NCI-H526 (cell line): ENCODE measurements at places on chromosomes 6 and 20.

- no peak for DNase-seq
Observed at GRCh38 chr6:137259349-137259748, 40.2 kb upstream of the IFNGR1 start.

GRCh38 chr20:19944772-19945459 lies 72.2 kb upstream of the NAA20 start:
- DNase-seq = no peak

DNA sequence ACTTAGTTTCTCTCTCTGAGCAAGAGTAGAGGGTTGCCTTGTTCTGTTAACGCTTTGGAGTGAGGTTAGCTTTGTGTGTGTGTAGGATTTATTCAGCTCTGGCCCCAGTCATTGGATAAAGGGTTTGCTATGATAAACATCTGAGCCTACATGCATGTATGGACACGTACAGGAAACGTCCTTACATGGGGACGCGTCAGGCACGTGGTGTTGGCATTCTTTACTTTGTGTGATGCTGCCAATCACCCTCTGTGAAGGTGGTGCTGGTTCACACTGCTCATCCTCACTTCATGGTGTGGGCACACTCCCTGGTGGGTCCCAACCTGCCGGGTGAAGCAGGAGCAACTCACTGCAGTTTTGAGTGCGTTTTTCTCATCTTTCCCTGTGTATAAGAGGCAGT lies 53.4 kb upstream of the CD93 start:
- DNase-seq = peak; percentile 44

DNA sequence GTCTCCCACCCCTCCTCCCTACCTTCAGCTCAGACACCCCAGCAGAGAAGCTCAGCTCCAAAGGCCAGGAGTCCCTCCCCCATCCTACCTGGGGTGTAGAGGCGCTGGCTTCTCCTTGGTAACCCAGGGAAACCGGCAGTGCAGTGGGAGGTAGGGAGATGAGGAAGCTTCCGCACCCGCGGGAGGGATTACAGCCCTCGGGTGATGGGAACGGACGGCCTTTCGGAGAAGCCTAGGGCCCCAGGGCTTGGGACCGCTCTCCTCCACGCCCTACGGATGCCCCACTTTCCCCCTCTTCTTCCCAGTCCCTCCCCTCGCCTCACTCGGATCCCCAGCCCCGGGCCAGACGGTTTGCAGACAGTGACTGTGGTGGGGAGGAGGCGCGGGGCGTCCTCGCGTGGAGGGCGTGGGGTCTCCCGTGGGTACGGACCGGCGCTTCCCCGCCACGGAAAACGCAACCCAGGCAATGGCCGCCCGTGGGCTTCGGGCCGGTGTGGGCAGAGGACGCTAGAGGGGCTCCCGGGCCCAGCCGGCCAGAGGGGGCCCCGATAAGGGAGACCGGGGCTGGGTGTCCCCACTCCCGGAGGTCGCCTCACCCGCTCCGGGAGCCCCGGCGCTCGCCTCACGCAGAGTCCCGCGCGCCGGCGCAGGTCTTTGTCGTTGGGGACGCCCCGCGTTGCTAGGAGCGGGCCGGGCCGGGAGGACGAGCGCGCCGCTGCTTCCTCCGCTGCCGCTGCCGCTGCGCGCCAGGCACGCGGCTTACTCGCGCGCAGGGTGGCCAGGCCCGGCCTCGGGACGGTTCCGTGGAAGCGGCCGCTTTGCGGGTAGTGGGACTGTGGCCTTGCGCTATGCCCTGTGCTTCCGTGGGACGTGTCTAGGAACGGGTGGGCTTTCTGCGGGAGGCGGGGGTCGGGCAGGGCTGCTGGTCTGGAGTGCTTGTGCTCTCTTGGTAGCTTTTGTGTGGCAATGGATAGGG lies 15.8 kb downstream of the AARS2 start:
- peak; percentile 77 for DNase-seq

- DNase-seq = no peak
Observed at GRCh38 chr6:155418017-155418761, 37.5 kb downstream of the NOX3 start.

- DNase-seq = no peak
Observed at GRCh38 chr20:59214606-59215547, 51.3 kb downstream of the ZNF831 start.

GRCh38 chr20:33012327-33013189 lies 5.1 kb downstream of the BPIFB2 start:
- no peak for DNase-seq

DNA sequence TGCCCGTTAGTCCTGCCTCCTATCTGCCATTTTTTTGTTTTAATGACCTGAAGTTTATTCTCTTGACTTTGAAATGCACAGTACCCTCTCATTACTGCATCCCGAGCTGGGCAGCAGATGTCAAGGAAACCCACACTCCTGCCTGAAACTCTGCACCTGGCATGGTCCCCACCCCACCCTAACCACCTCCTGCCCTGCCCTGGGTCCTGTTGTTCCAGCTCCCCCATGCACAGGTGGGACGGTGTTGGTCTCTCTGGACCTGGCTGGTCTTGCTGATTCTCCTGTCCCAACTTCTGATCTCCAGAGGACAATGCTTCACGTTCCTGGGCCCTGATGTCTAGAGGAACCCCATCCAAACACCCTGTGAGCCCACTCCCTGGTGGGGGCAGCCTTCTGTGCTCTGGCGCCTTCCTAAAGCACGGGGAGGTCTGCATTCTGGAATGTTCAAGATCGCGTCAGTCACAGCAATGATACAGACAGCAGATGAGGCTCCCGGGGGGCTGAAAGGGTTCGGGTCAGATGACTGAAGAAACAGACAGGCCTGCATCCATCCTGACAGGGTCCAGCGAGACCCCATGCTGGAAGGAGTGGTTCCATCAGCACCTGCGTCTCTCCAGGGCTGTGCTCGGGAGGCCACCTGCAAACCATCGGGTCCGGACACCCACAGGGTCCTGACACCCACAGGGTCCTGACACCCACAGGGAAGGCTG lies 73.6 kb downstream of the ERMARD start:
- DNase-seq = no peak

DNA sequence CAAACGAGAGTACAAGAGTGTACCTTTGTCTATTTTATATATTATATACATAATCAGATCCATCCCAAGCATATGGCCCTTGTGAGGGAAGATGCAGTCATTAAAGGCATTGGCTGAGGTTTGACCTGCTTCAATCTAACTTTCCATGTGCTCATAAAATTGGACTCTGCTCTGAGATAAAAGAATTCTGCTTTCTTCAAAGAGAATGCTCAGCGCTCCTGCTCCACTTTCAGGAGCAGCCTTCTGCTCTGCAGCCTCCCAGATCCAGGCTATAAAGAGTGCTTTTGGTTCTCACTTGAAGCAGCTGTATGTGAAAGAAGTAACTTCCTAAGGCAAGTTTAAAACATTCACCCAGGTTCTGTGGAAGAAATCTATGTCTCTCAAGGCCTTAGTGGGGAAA lies 45.3 kb downstream of the CD83 start:
- DNase-seq = no peak

DNA sequence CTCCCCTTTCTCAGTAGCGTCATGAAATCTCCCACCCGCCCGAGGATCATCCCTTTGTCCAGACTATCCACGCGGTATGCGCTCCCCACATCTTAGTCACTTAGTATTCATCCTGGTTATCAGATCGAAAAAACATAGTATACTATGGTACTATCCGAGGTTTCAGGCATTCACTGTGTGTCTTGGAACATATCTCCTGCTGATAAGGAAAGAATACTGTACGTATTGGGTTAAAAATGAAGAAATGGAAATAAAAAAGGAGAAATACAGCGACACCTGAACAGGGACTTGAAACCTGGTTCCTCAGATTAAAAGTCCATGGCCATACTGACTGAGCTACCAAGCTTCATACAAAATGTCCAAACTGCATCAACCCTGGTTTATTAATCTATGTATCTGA lies 14.0 kb downstream of the HMGN4 start:
- DNase-seq = no peak

- no peak for DNase-seq
Observed at GRCh38 chr20:63698739-63699465, 2.5 kb downstream of the TNFRSF6B start.

DNA sequence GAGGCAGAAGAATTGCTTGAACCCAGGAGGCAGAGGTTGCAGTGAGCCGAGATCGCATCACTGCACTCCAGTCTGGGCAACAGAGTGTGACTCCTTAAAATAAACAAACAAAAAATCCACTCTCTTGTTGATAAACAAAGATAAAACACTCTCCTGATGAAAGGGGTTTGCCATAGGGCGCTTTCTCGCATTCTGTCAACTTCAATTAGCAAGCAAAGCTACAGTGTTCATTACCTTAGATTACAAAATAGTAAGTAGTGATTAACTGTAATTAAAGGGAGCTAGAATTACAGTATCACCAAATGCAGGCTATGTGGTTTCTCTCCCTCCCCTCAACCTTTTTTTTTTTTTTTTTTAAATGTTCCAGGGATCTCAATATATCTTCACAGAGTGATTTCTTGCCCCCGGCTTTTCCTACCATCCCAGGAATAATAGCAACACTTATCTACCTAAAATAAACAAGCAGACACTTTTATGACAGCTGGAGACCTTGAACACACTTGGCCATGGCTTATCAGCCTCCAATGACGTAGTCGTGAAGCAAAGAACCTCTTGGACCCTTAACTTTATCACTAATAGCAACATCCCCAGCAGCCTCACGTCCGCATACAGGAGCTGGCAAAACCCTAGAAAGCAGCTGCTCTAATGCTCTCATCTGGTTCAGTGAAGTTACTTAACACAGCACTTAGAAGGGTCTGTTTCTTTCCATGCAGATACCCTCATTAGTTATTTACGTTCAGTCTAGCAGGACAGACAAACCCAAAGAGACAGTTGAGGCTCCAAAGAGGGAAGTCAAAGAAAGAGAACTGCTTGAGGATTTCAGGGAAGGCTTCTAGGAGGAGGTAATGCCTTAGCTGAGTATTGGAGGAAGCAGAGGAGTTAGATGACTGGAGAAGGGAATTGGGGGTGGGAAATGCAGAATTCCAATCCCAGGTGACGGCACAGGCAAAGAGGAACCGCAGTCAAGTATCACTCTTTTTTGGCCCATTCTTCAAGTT lies 37.9 kb upstream of the NEDD9 start:
- DNase-seq = no peak

- DNase-seq = no peak
Observed at GRCh38 chr20:4021906-4022305, 6.5 kb upstream of the RNF24 start.

DNA sequence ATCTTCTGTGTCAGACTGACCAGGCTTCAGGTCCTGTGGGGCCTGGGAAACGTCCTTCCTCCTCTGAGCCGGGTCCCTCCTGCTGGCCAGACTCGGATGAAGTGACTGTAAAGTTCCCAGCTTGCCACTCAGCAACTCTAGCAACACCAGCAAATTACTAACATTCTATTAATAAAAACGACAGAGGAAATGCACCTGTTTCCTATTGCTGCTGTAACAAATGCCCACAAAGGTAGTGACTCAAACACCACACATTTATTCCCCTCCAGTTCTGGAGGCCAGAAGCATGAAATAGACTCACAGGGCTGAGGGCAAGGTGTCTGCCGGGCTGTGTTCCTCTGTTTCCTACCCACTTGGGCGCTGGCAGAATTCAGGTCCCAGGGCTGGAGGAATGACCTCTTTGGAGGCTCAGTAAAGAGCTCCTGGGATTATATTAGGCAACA lies 48.8 kb downstream of the CTCFL start:
- no peak for DNase-seq

DNA sequence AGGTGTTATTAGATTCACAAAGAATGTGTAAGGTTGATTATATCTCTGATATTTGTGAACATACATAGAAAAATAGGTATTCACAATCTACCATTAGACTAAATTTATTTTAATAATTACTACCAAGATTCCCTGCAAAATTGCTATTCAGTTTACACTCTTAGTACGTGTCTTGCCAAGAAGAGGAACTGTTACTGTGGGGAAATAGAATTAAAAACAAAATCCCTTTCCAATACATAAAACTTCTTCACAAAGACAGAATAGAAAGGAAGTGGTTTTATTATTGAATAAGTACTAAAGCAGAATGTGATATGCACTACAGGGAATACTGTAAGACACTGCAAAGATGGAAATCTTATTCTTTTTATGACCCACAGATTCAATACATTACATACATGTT lies 17.0 kb downstream of the RAB32 start:
- no peak for DNase-seq

DNA sequence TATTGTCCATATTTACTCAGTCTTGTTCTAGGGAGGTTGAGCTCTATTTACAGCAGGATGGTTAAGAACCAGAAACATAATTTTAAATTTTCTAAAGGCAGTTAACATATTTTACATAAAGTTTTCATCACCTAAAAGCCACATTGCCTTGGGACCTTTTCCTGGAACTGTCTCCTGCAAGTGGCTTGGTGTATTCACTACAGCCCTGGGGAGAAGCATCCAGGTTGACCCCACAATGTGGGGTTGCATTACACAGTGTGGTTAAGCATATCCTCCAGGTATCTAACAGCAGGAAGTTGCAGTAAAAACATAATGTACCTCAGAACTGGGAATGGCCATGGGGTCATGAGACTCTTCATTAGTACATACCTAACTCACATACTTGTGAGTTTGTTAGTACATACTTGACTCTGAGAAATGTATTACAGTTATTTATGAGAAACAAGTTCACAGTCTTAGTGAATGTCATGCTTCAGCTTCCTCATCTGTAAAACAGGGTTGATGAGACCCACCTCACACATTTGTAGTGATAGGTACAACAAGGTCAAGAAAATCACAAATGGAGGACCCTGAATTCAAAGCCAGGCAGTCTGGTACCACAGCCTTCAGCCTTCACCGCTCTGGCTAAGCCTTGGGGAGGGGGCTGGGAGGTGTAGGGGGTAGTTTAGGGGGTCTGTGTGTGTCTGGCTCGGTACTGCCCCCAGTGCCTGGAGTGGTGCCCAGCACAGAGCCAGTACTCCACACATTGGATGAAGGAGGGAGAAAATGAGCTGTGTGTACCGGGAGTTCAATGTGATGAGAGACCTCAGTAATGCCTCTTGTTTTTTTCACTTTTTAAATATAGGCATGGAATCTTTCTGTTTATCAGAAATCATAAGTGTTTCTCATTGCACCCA lies 52.9 kb downstream of the KAT14 start:
- no peak for DNase-seq

- DNase-seq = no peak
Observed at GRCh38 chr6:98352348-98352747, 482.0 kb upstream of the POU3F2 start.

DNA sequence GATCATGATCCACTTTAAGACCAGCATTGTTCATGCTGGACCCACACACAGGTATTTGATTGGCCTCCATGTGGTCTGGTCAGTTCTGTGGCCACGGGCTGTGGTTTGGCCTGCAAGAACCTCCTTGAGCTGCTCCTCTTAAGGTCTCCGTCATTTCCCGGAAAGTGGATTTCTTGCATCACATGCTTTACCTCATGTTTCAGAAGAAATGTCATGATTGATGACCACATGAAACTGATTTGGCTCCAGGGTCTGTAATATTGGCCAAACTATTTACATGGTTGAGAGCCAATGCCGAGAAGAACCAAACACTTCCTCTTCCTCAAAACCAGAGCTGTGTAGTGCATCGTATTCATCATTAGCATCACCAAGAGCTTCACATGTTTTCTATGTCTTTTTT lies 13.2 kb upstream of the RSPH3 start:
- DNase-seq = no peak

- DNase-seq = no peak
Observed at GRCh38 chr6:3813150-3813780, 35.9 kb upstream of the FAM50B start.

- no peak for DNase-seq
Observed at GRCh38 chr6:41286544-41287346, at the start of gene TREM1. TREM1 (minus strand) TSS chr6:41286682; CDS start chr6:41286655, 27 bp downstream.
